ENCODE measurements at places on chromosomes 16 and 17.
A peak's percentile ranks its signal among the peaks of the same experiment; 100 is the strongest.

DNA sequence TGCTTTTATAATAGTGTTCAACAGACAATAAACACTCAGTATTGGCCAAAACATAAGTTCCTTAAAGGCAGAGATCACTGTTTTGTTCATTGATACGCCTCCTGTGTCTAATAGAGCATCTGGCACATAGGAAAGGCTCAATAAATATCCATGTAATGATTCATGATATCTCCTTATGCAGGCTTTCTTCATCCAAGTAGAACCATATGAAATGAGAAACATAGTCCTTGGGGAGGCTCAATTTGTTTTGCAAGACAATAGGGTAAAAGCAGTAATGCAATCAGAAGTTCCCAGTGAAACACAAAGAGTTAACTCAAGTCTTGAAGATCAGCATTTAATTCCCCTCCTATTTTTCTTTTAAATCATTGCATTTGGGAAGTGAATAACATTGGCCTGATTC, 16.4 kb downstream of the CDH8 start:
- DNase-seq: no peak

GRCh38 chr17:54518706-54519105, 381.9 kb upstream of the TOM1L1 start:
- DNase-seq: no peak

- peak; percentile 13 for DNase-seq
Observed at GRCh38 chr17:57210972-57211411, 45.3 kb upstream of the MSI2 start.

- DNase-seq: no peak
Observed at GRCh38 chr17:28623696-28624095, 9.7 kb upstream of the RSKR start.

GRCh38 chr17:1473841-1474240, 17.8 kb upstream of the CRK start:
- no peak for DNase-seq

DNA sequence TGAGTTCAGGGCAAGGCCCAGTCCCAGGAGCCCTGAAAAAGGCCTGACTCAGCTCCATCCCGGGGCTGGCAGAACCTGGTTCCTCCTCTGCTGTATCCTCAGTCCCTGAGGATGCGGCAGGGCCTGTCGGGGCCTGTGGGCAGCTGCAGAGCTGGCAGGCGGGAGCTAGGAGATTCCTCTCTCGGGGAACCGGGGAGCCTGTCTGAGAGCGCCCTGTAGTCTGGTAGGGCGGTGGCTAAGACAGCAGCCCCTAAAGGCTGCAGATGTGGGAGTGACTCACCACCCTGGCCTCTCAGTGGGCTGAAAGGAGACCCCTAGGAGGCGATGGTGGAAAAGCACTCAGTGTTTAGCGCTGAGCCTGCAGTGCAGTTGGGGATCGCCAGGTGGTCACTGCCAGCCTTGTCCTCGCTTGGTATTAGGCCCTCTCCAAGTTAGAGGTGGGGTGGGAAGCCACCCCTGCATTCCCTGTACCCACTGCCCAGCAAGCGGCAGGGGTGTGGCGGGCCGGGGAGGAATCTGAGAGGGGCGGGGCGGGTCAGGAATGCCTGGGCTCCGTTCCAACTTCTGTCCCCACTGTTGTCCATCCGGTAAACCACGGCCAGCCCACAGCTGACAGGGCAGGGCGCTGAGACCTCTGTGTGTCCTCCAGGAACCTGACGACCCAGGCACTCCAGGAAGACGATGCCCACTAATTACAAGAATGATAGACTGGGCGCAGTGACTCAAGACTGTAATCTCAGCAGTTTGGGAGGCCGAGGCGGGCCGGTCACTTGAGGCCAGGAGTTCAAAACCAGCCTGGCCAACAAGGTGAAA, 29.5 kb upstream of the CDH1 start:
- peak; percentile 88 for DNase-seq

- DNase-seq: no peak
Observed at GRCh38 chr16:68360956-68361355, 50.1 kb downstream of the PRMT7 start.
